Stimulated activated CD8-positive, alpha-beta memory T cell treated with anti-CD3 and anti-CD28 coated beads, Interleukin-12 subunit alpha, Interleukin-12 subunit beta, amount 100 ng/mL, for 4 hours (primary cell): ENCODE measurements at places on chromosomes 11 and 22.

- DNase-seq: no peak
Measured at GRCh38 chr11:30561691-30562415, 24.3 kb downstream of the MPPED2 start.

DNA sequence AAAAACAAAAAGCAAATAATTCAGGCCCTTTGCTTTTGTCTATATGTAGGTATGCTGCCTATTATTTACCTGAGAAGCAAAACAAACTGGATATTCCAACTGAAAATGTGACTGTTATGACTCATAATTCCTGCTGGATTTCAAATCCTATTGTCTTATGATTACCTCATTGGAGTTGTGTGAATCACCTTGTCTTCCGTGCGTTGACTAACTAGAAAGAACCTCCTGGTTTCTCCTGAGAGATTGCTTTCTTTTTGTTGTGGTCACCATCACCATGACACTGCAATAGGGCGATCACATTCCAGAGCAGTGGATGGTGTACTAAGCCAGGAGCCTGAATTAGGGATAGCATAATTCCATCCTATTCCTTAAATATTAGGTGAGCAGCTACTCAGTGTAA is 23.0 kb upstream of the EXPH5 start:
- no peak for DNase-seq

- DNase-seq: no peak
Measured at GRCh38 chr11:33620423-33621171, 80.0 kb downstream of the C11orf91 start.

DNA sequence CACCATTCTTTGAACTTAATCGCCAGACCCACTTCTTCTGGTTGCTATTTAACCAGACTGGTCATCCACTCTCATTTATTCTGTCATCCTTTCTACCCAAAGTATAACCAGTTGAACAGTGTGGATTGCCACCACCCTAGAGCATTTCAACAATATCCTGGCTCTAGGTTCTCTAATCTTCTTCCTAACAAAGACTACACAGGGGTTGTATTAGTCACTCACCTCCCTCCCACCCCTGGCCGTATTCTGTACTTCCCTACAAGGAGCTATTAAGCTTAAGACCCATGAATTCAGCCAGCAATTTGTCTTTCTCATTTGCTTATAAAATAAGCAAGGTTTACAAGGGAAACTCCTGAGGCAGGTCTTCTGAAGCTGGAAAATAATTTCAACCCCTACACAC is 46.9 kb upstream of the CEP126 start:
- DNase-seq: no peak

- no peak for DNase-seq
Measured at GRCh38 chr11:87443707-87444106, 406.0 kb downstream of the TMEM135 start.

- no peak for DNase-seq
Measured at GRCh38 chr11:128284634-128285033, 302.7 kb downstream of the ETS1 start.

DNA sequence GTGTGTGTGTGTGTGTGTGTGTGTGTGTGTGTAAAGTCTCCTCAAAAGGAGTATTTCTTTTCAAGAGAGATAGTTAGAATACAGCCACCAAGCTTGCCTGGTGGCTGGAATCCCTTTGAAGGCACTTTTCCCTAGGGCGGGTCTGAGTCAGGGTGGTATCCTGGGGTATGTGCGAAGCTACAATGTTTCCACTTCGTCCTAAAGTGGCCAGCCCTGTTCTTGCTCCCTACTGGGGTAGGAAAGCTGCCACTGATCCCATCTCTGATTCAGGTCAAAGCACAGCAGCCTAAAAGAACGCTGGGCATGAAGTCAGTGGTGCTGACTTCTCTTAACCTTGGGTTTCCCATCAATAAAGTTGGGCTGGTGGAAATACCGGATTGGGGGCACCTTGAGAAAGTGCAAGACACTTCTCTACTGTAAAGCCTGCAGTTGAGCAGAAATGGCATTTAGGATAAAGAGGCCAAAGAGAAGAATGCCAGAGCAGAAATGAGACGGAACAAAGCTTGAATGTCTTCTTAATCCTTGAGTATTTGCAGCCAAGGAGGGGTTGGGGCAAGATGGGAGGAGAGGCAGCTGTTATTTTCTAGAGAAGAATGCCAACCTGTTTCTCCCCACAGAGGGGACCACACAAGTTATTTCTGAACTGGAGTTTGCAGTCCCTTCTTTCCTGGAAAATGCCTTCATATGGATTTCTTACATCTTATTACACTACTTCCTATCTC is 35.3 kb downstream of the ZNRF3 start:
- DNase-seq: no peak

GRCh38 chr11:72061739-72062396 is 18.5 kb downstream of the NUMA1 start:
- DNase-seq: no peak

DNA sequence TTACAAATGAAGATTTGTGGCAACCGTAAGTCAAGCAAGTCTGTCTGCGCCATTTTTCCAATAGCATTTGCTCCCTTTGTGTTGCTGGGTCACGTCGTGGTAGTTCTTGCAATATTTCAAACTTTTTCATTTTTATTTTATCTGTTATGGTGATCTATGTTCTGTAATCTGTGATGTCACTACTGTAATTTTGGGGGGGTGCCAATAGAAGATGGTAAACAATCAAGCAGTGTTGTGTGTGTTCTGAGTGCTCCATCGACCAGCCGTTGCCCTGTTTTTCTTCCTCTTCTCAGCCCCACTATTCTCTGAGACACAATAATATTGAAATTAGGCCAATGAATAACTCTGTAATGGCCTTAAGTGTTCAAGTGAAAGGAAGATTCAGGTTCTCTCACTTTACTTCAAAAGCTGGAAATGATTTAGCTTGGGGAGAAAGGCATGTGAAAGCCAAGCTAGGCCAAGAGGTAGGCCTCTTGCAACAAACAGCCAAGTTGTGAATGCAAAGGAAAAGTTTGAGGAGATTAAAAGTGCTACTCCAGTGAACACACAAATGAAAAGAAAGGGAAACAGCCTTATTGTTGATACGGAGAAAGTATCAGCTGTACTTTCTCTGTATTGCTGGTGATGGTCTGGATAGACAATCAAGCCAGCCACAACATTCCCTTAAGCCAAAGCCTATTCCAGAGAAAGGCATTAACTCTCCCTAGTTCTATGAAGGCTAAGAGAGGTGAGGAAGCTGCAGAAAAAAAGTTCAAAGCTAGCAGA is 7.5 kb downstream of the ZC3H12C start:
- no peak for DNase-seq

DNA sequence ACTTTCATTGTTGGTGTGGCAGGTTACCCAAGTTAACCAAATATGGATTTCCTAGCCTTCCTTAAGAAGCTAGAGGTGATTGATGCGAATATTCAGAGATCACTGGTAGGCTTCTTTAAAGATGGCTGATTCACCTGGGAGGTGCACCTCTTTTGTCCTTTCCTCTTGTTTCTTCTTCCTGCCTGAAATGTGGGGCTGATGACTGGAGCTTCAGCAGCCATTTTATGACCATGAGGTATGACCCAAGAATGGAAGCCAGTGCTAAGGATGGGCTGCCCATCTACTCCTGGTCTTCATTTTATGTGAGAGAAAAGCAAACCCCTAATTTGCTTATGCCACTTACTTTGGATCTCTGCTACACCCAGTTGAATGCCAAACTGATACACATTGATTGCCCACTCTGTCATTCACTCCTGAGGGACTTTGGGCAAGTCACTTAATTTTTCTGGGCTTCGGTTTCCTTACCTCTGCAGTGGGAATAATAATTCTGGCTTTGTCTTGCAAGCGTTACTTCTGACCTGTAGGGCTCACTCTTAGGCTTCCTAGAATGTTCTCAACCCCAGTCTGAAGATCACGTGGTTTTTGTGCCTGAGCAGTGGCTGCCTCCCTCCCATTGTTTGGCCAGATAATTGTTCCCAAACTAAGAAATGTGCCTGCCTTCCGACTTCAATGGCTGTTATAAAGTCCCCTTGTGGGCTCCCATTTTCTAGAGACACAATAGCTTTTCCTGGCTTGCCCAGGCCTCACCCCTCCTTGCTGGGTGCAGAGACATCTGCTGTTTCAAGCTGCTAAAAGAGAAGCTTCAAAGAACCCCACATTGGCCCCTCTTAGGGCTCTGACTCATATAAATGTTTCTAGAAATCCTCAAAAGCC is 243.1 kb downstream of the ST3GAL4 start:
- no peak for DNase-seq

DNA sequence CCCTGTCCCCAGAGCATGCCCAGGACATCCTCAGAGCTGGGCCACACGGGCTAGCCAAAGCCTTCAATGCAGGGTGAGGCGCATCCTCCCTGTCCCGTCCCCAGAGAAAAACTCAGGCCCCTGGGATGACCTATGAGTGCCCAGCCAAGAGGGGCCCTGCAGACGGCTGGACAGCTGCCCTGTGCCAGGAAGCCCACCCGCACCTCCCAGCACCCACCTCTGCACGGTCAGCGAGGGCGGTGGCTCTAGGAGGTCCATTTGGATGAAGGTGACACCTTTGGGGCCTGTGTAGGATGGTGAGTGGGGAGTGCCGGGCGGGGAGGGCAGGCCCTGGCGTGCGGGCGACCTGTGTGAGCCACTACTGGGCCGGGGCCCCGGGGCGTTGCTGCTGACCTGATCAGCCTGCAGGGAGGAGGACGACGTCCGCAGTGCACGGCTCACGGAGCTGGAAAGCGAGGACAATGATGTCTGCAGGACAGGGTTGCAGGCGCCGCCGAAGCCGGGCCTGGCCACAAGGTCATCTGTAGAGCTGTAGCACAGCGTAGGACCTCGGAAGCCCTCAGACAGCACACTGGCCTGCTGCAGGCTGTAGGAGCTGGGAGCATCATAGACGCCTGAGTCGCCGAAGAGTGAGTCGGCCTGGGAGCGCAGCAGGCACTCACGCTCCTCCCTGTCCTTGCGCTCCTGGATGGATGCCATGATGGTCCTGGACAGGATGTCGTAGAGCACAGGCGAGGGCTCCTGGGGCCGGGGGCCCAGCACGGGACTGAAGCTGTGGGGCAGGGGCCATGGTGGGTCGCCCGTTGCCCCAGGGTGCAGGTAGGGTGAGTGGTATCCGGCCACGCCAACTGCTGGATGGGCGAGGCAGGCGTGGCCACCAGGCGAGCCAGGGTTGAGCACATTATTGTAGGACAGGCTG is 180.5 kb downstream of the IGLL1 start:
- DNase-seq: no peak
